NCI-H2029 (cell line): ENCODE measurements at places on chromosomes 2 and 18.

- no peak for DNase-seq
Observed at GRCh38 chr2:157875641-157876065, 477 bp downstream of the ACVR1 start.

DNA sequence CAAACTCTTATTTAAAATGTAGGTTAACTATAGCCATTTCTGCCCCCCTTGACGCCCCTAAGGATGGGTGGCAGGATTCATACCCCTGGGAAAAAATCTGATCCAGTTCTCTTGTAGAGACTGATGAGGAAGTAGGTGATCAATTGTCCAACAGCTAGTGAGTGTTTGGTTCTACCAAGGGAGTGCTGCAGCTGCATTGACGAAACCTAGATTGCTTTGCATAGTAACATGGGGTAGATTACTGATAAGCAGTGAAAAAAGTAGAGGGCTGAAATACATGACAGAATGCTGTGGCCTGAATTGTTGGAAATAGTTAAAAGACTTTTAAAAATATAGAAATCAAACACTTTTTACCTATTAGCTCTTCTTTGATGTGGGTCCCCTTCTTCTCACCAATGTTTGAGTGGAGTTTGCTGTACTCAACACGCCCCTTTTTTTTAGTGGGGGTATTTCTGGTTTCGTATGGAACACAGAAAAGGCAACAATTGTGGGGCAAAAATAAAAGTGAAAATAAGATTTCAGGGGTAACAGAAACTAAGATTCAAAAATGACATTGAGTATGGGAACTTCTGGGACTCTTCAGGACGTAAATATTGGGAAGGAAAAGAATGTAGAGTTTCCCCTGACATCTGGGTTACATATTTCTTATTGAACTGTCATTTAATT lies 66.2 kb downstream of the MAIP1 start:
- no peak for DNase-seq

GRCh38 chr2:24861500-24861899 lies 58.5 kb downstream of the ADCY3 start:
- no peak for DNase-seq

- DNase-seq = no peak
Observed at GRCh38 chr2:132009874-132010521, 151.8 kb downstream of the ANKRD30BL start.

GRCh38 chr18:79489899-79490625 lies 94.3 kb downstream of the NFATC1 start:
- DNase-seq = no peak

DNA sequence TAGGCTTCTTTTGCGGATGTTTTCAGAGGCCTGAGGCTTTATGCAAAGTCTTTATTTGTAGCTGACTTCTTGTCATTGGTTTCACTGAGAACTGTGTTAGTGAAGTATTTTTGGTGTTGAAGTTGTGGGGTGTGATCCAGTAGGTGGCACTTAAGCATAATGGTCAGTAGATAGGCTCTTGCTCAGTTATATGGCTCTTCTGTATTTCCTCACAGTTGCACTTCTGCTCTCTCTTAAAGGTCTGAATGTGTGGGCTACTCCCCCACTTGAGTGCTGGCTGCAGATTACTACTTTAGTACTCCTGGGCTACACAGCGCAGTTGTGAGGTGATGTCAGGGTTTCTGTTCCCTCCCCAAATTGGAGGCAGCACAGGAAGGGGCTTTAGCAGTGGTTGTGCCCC lies 133.8 kb upstream of the SCN7A start:
- no peak for DNase-seq

DNA sequence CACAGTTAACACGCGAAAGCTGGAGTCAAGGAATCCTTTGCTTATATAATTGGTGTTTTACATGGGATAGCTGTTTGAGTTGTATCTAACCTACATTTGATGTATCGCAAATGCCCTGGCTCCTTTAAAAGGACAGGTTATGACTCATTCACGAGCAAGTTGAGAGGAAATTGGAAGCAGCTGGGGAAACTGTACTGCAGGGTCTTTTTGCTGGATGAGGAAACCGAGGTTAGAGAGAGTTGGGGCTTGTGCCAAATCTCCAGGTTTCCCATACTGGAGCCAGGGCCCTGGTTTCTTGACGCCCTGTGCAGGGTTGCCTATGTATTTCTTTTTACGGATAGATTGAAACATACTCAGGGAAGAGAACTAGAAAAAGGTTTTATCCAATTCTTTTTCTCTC lies 60.0 kb upstream of the SPTBN1 start:
- no peak for DNase-seq

- DNase-seq = no peak
Observed at GRCh38 chr18:69980982-69981804, 33.5 kb upstream of the CD226 start.

GRCh38 chr2:69621440-69621839 lies 22.1 kb downstream of the AAK1 start:
- DNase-seq = no peak

- no peak for DNase-seq
Observed at GRCh38 chr2:212360068-212360460, 178.5 kb downstream of the ERBB4 start.

DNA sequence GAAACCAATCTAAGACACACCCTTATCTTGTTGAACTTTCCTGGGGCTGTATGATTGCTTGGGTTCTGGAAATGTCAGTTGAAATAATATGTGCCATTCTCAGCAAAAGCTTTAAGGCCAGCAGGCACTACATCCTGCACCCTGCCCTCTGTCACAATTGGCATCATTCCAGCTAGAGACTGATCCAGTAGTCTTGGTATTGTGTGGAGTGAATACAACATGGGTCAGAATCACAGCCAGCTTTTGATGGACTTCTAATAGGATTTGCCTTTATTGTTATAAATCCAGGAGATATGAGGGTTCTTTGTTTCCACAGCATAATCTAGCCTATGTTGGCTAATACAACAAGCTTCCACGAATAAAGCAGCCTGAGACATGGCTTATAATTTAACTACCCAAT lies 617.0 kb upstream of the CDH2 start:
- no peak for DNase-seq
